ENCODE measurements at places on chromosomes 7 and 10.

GRCh38 chr7:112350585-112350984, 99.7 kb upstream of the IFRD1 start:
- DNase-seq, result no peak

- no peak for DNase-seq
Observed at GRCh38 chr10:104288355-104288754, 19.4 kb downstream of the GSTO2 start.

DNA sequence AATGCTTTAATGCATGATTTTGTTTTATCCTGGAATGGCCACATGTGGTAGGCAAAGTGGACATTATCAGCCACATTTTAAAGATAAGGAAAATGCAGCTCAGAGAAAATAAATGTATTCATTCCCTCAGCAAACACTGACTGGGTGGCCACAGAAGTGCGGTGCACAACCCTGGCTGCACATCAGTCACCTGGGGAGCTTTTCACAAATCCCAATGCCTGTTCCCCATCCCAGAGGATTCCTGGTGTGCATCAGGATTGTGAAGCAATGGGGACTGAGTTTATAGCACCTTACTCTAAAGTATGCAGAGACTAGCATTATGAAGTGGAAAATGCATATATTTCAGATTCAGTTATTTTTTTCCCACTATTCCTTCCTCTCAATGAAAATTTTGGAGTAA, 193.5 kb upstream of the C7orf33 start:
- no peak for DNase-seq

DNA sequence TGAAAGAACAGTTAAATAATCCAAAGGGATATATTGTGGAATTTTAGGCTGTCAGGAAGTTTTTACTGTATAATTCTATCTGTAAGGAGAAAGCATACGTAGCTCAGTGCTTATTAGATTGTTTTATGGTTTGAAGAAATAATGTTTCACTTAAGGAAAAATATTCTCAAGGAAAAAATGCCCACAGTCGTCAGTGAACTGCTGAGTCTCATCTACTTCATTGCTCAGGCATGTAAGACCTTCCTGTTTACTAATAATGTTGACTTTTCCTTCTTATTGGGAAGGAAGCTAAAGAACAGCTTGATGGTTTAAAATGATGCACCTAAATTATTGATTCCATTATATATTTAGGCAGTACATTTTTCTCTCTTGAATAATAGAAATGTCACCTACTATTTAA, 304.2 kb downstream of the SDK1 start:
- DNase-seq, result no peak

DNA sequence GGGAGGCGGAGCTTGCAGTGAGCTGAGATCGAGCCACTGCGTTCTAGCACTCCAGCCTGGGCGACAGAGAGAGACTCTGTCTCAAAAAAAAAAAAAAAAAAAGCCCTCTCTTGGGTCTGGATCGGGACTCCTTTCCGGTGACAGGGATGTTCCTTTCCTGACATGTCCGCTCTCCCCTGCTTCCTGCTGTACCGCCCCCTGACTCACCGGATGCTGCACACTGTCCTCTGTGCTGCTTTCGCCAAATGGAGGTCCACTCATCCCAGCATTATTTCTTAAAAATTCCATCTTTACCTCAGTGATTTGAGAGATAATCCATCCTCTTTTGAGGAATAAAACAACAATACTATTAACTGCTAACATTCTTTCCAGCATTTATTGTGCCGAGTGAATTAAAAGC, 113.8 kb upstream of the EEPD1 start:
- no peak for DNase-seq

- no peak for DNase-seq
Observed at GRCh38 chr7:136925556-136925955, 57.1 kb downstream of the CHRM2 start.

DNA sequence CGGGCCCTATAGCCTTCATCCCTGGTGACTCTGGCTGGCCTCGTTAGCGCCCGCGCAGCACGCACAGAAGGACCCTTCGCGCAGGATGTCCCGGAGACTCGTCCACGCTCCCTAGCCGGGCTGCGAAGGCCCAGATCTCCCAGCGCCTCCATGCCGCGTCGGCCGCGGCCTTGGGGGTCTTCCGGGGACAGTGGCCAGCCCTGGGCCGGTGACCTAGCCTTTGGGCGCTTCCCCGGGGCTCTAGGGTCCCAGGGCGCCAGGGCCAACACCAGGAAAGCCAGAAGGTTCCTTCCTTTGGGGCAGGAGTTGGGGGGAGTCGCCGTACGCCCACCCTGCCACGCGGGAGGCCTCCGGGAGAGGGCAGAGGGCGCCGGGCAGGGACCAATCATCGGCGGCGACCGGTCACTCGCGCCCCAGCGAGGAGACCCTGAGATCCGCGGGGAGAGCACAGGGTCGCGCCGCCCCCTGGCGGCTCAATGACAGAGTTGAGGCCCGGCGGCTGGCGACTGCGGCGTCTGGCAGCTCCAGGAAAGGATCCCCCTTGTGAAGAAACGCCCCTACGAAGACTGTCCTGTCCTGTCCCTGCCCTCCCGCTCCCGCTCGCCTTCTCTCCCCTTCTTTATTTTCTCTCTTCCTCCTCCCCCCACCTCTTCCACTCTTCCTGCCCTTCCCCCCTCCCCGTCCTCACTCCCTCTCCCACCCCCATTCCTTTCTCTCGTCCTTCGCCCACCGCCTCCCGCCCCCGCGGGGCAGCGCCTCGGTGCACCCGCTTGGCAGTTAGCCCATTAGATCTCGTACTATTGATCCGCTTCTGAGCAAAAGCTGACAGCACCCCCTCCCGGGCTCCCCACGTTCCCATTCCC, 62.3 kb upstream of the LBX1 start:
- peak; percentile 31 for DNase-seq

GRCh38 chr7:139526578-139527544, 3.4 kb downstream of the CLEC2L start:
- DNase-seq, result no peak

GRCh38 chr7:144459635-144460034, 56.1 kb upstream of the NOBOX start:
- no peak for DNase-seq

GRCh38 chr10:97731346-97732051, 5.4 kb upstream of the ZFYVE27 start:
- DNase-seq, result no peak

Measured in stimulated activated CD8-positive, alpha-beta memory T cell treated with anti-CD3 and anti-CD28 coated beads, Interleukin-12 subunit alpha, Interleukin-12 subunit beta, amount 100 ng/mL, for 4 hours (primary cell).